ENCODE measurements at places on chromosomes 12 and 14.
A peak's percentile ranks its signal among the peaks of the same experiment; 100 is the strongest.

GRCh38 chr14:58772794-58773620 lies 135.2 kb downstream of the DACT1 start:
- no peak for DNase-seq

- no peak for DNase-seq
Observed at GRCh38 chr12:127107744-127108143, 1159.2 kb upstream of the TMEM132C start.

DNA sequence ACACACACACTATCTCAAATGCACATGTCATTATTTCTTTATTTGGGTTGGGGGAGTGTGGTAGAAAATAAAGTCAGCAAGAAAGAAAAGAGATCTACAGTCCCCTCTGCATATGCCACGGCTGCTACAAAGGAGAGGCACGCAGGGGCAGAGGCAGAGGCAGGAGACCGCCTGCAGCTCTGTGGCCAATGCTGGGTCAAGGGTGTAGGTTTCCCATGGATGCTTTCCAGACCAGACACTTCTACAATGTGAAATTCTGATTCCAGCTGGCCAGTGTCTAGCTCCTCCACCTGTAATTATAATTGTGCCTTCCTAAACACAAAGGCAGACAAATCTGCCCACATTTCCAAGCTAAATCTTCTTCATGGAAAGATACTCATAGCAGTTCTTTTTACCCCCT lies 19.2 kb downstream of the VPS37B start:
- DNase-seq: no peak

GRCh38 chr12:111558107-111558376 lies 41.1 kb downstream of the ATXN2 start:
- DNase-seq: no peak

DNA sequence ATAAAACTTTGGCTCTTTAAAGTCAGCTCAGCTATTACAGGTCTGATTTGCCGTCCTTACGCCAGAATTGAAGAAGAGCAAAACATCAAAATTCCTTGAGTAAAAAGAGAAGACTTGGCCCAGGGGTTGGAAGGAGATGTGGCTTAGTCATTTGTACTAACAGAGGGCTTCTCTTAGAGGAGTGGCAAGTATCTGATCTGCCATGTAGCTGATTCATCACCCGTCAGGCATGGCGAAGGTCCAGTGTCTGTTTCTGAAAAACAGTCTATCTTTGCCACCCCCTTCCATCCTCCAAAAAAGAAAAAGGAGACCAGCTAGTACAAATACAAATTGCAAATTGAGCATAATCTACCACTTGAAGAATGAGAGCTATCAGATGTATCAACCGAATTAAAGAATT lies 91.9 kb downstream of the RAD52 start:
- DNase-seq: no peak

DNA sequence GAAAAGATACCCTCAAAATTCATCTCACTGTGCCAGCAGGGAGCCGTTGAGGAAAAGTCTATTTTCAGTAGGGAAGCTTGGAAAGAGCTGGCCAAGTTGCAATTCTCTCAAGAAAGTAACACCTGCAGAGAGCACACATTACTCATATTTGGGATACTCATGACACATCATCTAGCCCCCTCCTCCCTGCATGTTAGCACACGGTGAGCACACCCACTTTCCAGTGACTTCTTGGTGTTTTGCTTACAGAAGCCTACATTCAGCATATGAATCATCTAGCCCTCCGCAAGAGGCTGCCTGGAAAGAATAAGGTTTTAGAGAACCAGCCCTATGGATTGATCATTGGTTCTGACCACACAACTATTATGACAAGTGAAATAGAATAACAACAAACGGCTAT lies 124.5 kb downstream of the PTPRO start:
- no peak for DNase-seq

GRCh38 chr12:3431686-3432085 lies 59.3 kb upstream of the PRMT8 start:
- peak; percentile 14 for DNase-seq

GRCh38 chr14:83975841-83976770 lies 1553.8 kb upstream of the FLRT2 start:
- DNase-seq: no peak

All from left forelimb (tissue), 1 donor.